ENCODE measurements at places on chromosomes 3 and 15.

- DNase-seq, result no peak
Observed at GRCh38 chr3:107092121-107092520, 285.1 kb upstream of the CCDC54 start.

GRCh38 chr3:127762787-127763105 is 59.6 kb downstream of the MGLL start:
- no peak for DNase-seq

- DNase-seq, result peak; percentile 45
Observed at GRCh38 chr15:34366271-34367065, 528 bp downstream of the LPCAT4 start.

DNA sequence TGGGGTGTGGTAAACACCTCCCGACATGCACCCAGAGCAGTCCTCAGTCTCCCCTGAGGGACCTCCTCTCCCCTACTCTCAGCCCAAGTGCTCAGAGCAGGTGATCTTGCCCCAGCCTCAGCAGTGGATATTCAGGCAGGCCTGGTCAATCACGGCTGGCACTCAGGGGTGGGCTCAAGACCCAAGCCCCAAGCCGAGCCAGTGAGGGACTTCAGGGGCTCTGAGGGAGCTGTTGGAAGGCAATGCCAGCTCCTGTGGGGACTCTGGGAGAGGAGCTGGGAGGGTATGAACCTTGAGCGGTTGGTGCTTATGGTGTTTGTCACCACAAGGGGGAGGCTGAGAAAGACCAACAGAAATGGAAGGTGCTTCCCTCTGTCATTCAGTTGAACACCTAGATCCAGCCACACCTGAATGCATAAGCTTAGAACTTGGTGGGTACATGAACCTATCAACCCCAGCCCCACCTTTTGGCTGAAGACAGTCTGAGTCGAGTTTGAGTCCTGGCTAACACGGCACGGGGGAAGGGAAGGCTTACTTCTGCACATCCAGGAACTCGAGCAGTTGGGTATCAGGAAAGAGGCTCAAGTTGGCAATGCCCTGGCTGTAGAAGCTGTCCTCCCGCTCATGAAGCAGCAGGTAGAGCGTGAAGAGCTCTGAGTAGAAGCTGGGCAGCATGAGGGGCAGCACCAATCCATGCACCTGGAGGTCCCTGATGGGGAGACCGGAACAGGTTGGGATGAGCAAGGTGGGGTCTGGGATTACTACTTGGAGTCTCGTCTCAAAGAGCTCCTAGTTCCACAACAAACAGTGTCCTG is 19.2 kb downstream of the ALS2CL start:
- DNase-seq, result no peak

DNA sequence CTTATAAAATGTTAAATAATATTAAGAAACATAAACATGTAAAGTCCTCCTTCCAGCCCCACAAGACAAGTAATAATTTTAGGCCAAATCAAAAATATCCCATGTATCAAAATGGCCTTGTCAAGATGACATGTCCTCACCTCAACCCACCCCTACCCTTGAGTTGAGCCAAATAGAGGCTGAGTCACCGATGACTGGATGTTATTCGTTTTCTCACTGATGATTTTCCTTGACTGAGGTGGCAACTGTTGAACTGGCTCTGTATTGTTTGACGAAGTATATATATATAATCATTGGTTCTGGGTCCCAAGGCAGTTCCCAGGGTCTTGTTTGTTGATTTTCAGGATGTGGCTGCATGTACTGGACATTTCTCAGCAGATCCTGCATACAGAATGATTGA is 75.3 kb downstream of the TMEM108 start:
- no peak for DNase-seq

- no peak for DNase-seq
Observed at GRCh38 chr3:191412759-191413158, 48.2 kb upstream of the PYDC2 start.

DNA sequence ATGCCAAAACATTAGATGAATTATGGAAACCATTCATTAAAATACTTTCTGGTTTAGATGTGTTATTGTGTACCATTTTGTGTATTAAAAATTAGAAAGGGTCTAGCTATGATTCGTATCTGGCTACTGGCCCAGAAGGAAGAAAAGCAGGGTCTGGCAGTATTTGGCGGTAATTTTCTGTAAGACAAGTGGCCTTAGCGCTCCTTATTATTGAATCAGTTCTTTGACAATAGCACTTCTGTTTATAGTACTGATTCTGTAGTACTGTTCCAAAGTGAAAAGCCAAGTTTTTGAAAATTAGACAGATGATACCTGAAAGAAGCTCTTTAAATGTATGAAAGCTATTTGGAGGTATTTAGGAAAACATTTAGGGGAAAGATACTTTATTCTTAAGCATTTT is 10.2 kb downstream of the GLCE start:
- DNase-seq, result peak; percentile 61

GRCh38 chr15:69755551-69756310 is 303.1 kb downstream of the RPLP1 start:
- DNase-seq, result no peak

DNA sequence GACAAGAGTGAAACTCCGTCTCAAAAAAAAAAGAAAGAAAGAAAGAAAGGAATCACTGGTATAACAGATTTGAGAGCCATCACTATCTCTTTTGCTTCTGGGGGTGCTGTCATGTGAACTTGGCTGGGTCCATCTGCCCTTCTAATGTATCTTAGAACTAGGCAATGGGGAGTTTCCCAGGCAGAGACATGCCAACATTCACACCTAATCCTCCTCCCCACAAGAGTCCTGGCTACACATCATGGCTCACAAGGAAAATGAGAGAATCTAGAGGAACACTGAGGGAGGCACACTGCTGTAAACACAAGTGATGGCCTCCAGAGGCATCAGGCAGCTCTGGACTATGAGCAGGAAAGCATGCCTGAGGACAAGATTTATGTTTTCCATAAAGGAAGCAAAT is 67.8 kb upstream of the PPP2R3A start:
- no peak for DNase-seq

DNA sequence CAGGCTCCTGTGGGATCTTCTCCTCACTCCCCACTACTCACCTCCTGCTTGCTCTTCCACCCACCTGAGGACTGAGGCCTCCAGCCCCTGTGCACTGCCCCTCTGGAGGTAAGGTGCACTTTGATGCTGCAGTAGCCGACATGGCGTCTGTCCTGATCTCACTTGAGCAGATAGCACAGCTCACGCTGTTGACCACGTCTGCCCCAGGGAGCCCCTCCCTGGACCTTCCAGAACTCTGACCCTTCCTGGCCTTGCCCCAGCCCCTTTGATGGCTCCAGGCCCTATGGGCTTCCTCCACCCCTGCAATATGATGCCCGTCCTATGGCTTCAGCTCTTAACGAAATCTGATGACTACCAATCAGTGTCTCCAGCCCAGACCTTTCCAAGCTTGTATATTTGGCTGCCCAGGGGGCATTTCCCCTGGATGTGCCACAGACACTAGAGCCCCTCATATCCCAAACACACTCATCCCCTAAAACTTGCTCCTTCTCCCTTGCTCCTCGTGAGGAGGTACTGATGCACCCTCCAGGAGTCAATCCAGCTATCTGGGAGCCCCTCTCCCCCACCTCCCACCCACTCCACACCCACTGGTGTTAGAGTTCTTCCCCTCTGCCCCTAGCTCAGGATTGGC is 27.1 kb downstream of the KY start:
- no peak for DNase-seq

GRCh38 chr15:94925680-94926079 is 694.3 kb downstream of the MCTP2 start:
- no peak for DNase-seq

DNA sequence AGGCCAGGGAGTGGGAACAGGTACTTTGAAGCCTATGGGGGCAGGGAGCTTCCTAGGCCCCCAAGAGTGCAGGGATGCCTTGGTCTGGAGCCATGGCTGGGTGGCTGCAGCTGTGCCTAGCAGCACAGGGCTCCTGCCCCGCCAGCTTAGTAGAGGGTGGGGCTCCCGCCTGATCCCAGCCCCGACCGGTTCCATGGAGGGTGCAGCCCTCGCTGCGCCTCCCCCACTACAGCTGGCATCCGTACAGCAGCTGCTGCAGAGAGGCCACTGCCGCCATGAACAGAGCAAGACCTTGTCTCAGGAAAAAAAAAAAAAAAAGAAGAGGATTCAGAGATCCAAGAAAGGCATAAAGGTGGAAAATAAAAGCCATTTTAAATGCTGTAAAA is 277.2 kb downstream of the UBE2E2 start:
- DNase-seq, result no peak

DNA sequence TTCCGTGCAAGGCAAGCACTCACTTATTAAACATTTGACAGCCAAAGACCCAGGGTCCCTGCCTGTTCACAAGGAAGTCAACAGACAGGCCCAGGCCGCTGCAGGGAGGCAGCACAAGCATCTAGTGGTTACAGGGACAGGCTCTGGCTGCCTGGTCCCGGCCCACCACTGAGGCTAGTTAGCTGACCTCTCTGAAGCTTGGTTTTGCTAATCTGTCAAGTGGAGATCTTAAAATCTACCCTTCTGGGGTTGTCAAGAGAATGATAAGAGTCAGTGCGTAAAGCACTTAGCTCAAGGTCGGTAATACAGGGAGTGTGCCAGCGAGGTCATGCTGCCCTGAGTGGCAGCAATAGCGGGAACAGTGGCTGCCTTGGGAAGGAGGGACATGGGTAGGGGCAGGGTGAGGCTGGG is 6.0 kb downstream of the GNB5 start:
- no peak for DNase-seq

- no peak for DNase-seq
Observed at GRCh38 chr3:190556351-190556750, 42.5 kb downstream of the IL1RAP start.

- no peak for DNase-seq
Observed at GRCh38 chr3:122416966-122417365, 1.1 kb upstream of the WDR5B start.

GRCh38 chr3:10695595-10696285 is 120.3 kb upstream of the SLC6A11 start:
- DNase-seq, result no peak

GRCh38 chr3:71652781-71653413 is 69.4 kb upstream of the FOXP1 start:
- no peak for DNase-seq

DNA sequence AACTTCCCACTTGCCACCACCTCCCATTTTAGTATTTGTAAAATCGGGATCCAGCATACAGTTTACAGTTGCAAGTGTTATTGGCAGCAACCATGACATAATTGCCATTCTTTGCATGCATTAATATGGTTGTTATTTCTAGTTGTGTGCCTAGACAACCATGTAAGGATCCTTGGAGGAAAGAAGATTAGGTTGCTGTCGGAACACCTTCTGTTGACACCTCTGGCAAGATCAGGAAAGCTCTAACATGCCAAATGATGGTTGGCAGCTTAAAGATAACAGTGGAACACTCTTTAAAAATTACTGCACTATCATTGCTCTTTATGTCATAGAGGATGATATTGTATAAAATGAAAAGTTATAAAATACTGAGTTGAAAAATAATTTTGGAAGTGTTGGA is 313.5 kb upstream of the RARB start:
- no peak for DNase-seq

DNA sequence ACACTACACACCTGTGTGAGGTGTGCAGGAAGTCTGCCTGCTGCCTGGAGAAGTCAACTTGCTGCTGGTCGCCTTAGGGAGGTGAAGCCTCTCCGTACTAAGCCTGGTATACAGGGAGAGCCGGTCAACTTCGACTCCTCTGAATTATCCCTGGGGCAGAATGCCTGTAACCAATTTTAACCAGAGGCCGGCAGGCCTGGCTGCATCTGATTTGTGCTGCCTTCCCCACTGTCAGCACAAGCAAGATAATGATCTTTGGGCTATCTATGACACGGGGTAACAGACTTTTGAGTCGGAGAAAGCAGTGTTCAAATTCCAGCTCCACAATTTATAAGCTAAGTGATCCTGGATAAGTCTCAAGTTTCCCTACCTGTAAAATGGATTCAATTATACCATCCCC is 42.3 kb downstream of the MAGEF1 start:
- DNase-seq, result no peak

GRCh38 chr15:64911311-64912186 is at the start of gene ANKDD1A:
Gene ANKDD1A (plus strand): TSS chr15:64911902. CDS start chr15:64911931, 29 bp downstream.
- peak; percentile 91 for DNase-seq

DNA sequence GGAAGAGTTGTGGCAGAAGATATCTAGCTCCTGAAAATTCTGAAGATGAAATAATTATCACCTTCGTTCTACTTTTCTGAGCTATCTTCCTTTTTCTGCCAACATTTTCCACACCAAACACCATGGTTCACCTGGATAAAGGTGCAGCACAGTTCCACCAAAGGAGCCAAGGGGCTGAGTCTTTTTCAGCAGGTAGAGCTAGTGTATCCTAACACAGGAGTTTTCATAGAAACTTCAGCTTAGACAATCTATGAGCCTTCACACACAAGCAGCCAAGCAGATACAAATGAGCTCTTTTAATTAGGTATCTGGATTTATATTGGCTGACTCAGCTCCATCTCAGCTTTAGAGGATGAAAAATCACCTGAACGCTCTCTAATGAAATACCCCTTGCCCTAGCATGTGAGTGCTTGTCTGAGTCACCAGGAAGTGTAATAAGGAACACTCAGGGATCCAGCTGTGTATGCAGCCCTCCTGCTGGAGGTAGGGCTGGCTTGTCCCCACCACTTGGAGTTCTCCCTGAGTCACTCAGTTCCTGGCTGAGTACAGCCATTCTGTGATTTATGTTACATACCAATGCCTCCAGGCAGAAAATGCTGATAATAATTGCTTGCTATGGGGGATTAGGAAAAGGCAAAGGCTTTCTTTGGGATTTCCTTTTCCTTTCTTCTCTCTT is 385.7 kb downstream of the LSAMP start:
- DNase-seq, result no peak

- no peak for DNase-seq
Observed at GRCh38 chr3:155807823-155808222, 1.7 kb upstream of the C3orf33 start.

- no peak for DNase-seq
Observed at GRCh38 chr3:107797586-107797985, 274.8 kb downstream of the BBX start.

DNA sequence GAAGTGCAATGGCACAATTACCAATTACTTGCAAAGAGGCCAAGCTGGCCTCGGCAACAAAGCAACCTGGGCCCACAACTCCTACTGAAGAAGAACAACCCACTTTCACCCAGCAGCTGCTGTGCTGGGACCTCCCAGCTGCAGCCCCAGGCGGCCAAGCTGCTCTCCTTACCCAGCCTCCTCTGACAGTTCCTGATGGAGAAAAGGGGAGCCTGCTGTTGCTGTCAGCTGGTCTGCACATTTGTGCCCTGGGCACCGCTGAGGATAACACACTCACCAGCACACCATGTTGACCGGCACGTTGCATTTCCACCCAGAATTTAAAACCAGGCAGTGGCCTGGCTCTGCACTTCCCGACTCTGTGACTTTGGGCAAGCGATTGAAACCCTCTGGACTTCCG is 33.6 kb downstream of the SSUH2 start:
- DNase-seq, result no peak
